ENCODE measurements at places on chromosomes 6 and 20.

- DNase-seq: peak; percentile 10
Measured at GRCh38 chr20:43243672-43244269, 54.1 kb upstream of the PTPRT start.

DNA sequence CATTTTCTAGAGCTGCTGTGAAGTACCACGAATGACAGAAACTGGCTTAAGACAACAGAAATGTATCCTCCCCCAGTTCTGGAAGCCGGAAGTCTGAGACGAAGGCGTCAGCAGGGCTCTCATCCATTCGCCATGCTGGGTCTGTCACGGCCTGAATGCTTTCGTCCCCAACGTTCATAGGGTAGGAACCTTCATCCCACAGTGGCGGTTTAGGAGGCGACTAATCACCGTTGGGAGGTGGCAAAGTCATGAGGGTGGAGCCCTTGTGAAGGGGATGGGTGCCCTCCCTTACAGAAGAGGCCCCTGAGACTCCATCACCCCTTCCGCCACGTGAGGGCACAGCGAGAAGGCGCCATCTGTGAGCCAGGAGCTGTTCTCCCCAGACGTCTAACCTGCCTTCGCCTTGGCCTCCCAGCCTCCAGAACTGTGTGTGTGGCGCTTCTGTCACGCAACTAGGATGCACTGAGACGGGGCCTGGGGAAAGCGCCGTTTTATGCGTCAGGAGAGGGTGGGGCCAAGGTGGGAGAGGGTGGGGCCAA lies 250.3 kb downstream of the TTLL2 start:
- no peak for DNase-seq

DNA sequence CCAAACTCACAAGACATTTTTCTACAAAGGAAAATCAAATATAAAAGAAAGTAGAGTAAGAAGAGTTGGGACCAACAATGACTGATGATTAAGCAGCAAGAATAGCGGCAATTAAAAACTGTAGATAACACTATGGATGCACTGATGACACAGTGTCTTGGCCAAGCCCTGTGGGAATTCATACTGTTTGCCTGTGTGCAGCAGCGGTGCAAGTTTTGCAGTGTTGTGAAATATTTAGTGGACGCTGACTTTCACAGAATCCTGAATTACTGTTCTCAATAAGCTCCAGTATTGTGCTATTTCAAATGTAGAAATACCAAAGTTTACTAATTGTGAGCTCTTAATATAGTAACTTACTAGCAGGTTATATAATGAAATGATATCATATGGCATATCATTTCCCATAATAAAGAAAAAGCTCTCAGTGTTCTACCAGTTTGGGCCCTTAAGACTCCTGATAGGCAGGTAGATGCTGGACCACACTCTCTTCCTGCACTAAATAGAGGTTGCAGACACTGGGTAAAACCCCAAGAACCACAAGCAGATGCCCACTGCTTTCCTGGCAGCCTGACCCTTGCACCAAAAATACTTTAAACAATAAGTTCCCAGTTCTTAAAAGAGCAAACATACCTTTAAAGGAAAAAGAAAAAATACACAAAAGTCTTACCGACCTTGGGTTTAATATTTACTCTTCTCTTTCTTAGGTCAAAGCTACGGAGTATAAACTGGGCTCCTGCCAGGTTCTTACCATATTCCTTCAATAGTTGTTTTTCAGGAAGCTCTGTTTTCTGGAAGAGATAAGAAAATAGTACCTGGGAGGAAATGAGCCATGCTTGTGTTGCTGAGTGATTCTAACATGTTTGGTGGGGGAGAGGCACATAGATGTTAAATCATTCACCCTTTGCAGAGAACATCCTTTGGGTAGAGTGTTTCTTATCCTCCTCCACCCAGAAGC lies 41.6 kb downstream of the ANKEF1 start:
- no peak for DNase-seq

GRCh38 chr6:125112934-125113333 lies 40.6 kb upstream of the TPD52L1 start:
- DNase-seq: no peak

DNA sequence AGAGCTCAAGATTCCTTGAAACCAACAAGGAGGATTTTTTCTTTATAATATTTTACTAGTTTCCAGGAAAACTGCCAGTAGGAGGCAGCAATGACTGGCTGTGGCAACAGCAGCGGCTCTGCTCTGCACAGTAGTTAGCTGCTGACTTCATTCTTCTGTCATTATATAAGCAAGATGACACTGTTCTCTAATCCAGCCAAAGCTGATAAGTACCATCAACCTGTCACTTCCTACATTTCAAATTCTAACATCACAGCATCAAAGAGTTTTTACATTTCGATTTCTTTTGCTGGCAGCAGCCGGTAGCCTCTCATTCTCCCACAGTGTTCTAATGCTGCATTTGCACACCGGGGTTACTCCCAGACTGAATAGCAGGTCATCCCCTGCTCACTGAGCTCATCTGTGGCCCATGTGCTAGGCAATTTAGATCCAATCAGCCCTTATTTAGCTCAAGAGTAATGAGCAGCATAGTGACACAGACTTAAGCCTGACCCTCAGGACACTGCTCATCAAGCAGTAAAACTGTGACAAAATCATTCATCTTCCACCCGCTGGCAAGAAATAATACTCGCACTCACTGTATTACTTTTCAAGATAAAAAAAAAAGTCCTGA lies 67.8 kb downstream of the MMS22L start:
- DNase-seq: peak; percentile 57

DNA sequence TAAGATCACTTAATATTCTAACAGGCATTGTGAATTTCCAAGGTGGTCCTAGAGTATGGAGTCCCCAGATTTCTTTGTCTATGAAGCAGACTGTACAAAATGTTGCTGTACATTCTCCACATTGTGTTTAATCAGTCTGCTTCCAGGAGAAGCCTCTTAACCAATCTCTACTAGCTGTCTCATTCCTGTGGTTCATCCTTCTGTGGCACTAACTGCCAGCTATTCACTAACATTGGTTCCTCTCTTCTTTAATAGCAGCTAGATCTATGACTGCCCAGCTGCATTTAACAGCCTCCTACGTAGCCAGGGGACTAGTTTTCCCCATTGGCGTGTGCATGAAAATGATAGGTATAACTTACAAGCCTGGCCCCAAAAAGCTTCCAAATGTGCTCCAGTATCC lies 395.4 kb downstream of the SAMD5 start:
- no peak for DNase-seq

DNA sequence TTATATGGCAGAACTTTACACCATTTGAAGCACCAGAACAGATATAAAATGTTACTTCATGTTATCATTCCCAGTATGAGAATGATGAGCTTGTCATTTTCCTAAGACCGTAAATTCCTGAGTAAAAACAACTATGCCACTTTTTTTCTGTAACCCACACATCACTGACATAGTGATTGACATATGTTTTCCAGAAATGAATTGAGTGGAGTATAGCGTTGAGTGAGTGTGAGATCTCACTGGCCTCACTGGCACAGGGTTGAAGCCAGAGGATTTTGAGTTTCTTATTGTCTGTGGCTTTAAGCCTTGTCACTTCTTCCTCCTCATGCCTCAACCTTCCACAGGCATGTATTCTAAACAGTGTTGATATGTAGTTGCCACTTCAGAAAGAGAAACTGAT lies 62.3 kb downstream of the PDE7B start:
- no peak for DNase-seq

GRCh38 chr6:73028124-73028766 lies 197.1 kb downstream of the KHDC1L start:
- DNase-seq: no peak

DNA sequence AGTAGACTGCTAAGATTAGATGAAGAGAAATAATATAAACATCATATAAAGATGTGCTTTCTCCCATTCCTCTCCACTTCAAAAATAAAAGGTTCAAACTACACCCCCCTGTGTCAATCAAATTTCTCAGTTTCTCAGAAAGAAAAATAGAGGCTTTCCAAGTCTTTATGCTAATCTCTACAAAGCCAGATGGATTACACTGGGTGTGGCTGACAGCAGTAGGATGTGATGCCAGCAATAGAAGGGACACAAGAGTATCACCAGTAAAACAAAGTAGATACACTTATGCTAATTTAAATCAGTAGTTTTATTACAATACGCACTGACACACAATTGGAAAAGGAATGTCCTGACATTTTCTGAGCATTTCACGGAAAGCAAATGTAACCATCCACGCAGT lies 353.4 kb downstream of the RNGTT start:
- DNase-seq: peak; percentile 20

DNA sequence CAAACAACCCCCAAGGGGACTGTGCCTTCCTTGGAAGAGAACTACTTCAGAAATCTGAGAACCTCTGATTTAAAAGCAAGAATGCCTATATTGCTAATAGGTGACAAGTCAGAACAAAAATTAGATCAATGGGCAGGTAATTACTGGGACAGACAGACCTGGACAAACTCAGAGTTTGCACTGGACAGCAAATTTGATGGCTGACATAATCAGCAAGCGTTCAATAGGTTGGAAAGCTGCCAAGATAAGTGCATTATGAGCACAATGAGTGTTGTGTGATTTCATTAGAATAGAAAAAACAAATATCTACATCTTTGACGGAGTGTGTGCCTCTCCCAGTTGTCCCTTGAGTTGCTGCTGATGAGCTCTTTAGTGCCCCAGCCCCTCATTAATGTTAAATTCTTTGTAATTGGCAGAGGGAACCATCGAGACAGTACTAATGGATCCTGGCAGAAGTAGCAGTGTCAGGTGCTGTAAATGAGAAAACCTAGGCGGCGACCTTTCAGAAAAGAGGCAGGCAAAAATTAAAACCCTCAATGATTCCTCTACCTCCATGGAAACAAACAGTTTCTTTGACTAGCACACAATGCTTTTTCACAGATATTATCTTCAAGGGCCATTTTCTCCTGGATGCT lies 116.5 kb upstream of the COL21A1 start:
- DNase-seq: no peak

GRCh38 chr6:7471171-7471570 lies 70.3 kb upstream of the DSP start:
- no peak for DNase-seq

- no peak for DNase-seq
Measured at GRCh38 chr20:63497946-63498935, 642 bp downstream of the EEF1A2 start.

GRCh38 chr6:15358579-15359327 lies 112.9 kb downstream of the JARID2 start:
- no peak for DNase-seq

GRCh38 chr20:63102721-63103375 lies 96.1 kb upstream of the BHLHE23 start:
- DNase-seq: no peak

GRCh38 chr6:56143796-56144195 lies 103.6 kb downstream of the COL21A1 start:
- DNase-seq: no peak

GRCh38 chr20:49696594-49696993 lies 17.1 kb downstream of the B4GALT5 start:
- DNase-seq: no peak

GRCh38 chr6:118748311-118749062 lies 97.1 kb upstream of the CEP85L start:
- DNase-seq: peak; percentile 98

Measured in NCI-H524 treated with DMSO at 0.1 percent for 48 hours (cell line).